Kidney (tissue), 22 donors: ENCODE measurements at places on chromosomes 4 and X. TPM values are rescaled to one million over a fixed set of nuclear protein-coding genes. Genes with fewer than 3 reads are reported as not detected.

GRCh38 chr4:86942185-86942666 is 7.4 kb downstream of the AFF1 start:
- peaks cover 37% of the 10 kb centered on the region for H3K4me1 ChIP-seq
- no peak for DNase-seq
- H3K36me3 ChIP-seq = no peaks in the 10 kb centered on the region
- H3K27ac ChIP-seq = no peak overlapping the region

AWAT2 gene
- not detected for total RNA-seq

DNA sequence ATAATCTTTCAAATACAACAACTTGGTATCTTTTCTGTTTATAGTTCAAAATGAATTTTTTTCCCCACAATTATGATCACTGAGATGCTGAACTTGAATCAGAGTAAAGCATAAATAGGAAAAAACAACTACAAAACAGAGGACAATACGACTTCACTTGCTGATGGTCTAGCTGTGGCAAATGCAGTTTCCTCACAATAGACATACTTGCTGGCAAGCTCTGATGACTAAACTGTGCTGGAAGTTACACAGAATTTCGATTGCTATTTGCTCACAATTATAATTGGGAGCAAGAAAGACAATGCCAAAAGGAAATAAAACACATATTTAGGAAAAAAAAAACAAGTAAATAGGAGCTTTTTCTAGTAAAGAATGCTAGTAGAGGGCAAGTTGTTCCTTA is 14.7 kb downstream of the VEGFC start:
- DNase-seq = no peak
- H3K36me3 ChIP-seq = no peaks in the 10 kb centered on the region
- H3K4me3 ChIP-seq = no peak overlapping the region
- H3K4me1 ChIP-seq = no peaks in the 10 kb centered on the region
- H3K27me3 ChIP-seq = no peaks in the 10 kb centered on the region

DOK7 gene
- total RNA-seq = 7.0 TPM

- H3K27me3 ChIP-seq = no peaks in the 10 kb centered on the region
- no peak overlapping the region for H3K4me3 ChIP-seq
- H3K4me1 ChIP-seq = no peaks in the 10 kb centered on the region
- no peaks in the 10 kb centered on the region for H3K36me3 ChIP-seq
- DNase-seq = no peak
Observed at GRCh38 chrX:130482871-130483270, 81.1 kb downstream of the RBMX2 start.

DNA sequence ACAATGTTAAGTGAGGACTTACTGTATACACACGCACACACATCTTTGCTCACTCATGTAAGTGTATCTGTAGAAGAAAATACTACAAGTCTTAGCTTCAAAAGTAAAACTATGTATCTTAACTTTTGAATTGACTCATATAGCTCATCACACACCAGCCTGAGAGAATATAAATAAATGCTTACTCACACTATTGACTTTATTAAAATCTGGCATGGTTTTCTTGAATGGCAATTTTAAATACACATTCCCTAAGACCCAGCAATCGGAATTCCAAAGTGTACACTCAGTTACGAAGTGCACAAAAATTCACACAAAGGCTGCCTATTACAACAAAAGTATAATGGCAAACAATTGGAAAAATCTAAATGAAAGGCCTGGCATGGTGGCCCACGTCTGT is 2.0 kb downstream of the ERCC6L start:
- no peak overlapping the region for H3K27ac ChIP-seq
- no peak for DNase-seq
- H3K36me3 ChIP-seq = no peaks in the 10 kb centered on the region
- H3K27me3 ChIP-seq = no peaks in the 10 kb centered on the region
